T-cell (primary cell): ENCODE measurements at places on chromosomes 3 and 15. TPM values are rescaled to one million over a fixed set of nuclear protein-coding genes. Genes with fewer than 3 reads are reported as not detected.

GRCh38 chr3:107045791-107046190 lies 331.4 kb upstream of the CCDC54 start:
- DNase-seq: no peak

Gene GOLGA6B
- not detected for total RNA-seq

Gene PLCL2
- 59.1 TPM for total RNA-seq

DNA sequence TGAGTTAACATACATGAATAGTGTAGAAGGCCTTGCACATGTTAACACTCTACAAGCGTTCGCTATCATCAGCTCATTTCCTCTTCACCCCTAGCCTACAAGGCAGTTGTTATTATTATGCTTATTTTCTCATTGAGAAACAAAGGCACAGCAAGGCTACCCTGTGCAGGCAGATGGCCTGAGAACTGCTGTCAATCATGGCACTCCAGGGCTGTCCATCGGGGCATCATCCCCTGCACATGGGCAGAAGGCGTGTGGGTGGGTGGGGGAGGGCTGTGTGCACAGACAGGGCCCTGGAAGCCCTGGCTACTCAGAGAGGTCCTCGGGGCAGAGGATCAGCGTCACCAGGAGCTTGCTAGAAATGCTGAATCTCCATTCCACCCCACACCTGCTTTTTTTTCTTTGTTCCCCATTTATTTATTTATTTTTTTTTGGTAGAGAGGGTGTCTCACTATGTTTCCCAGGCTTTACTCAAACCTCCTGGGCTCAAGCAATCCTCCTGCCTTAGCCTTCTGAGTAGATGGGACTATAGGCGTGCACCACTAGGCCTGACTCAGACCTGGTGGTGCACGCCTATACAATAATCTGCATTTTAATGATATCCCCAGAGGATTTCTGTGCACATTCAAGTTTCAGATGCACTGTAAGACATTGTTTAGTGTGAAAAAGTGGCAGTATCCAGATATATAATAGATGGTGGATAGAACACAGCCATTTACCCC lies 9.6 kb upstream of the ZXDC start:
- DNase-seq: no peak

Gene GPR62
- not detected for total RNA-seq
